ENCODE measurements at places on chromosomes 3 and 15. TPM values are rescaled to one million over a fixed set of nuclear protein-coding genes. Genes with fewer than 3 reads are reported as not detected.

The DZIP1L gene
- 34.2 TPM for total RNA-seq

The NOX5 gene
- total RNA-seq, result 0.83 TPM

The GABRR3 gene
- not detected for total RNA-seq

The ADAMTS17 gene
- 0.17 TPM for total RNA-seq

The GHRL gene
- total RNA-seq, result not detected

Data from smooth muscle cell of trachea (primary cell).